ENCODE measurements at places on chromosomes 2 and 18. TPM values are rescaled to one million over a fixed set of nuclear protein-coding genes. Genes with fewer than 3 reads are reported as not detected.

Gene ANO7
- total RNA-seq, result 0.85 TPM

Gene FBXO41
- 0.38 TPM for total RNA-seq

Gene LHCGR
- total RNA-seq, result not detected

Gene CD8B
- total RNA-seq, result not detected

Gene OR6B2
- not detected for total RNA-seq

Gene DSEL
- 55.0 TPM for total RNA-seq

Gene MROH2A
- total RNA-seq, result not detected

Gene GPR45
- total RNA-seq, result not detected

Gene CHRNG
- total RNA-seq, result not detected

Gene TUBB8B
- total RNA-seq, result not detected

Gene INHBB
- total RNA-seq, result 0.85 TPM

Gene EMILIN2
- total RNA-seq, result 11.0 TPM

Gene ALKAL2
- total RNA-seq, result not detected

Gene PARD6G
- 2.8 TPM for total RNA-seq

Gene CCDC74A
- 5.0 TPM for total RNA-seq

Gene EML6
- total RNA-seq, result 0.58 TPM

Gene CTNNA2
- under 0.01 TPM for total RNA-seq

Gene YPEL5
- total RNA-seq, result 54.3 TPM

Gene MAT2A
- total RNA-seq, result 103 TPM

Gene DSG1
- total RNA-seq, result not detected

Gene PELI1
- 16.1 TPM for total RNA-seq

Gene VIL1
- under 0.01 TPM for total RNA-seq

Gene SKA1
- 2.8 TPM for total RNA-seq

Gene APLF
- 3.5 TPM for total RNA-seq

Gene GRB14
- 12.8 TPM for total RNA-seq

Gene ZNF521
- 9.9 TPM for total RNA-seq

Gene CRACDL
- total RNA-seq, result not detected

Gene BMP10
- total RNA-seq, result not detected

Gene STAT4
- total RNA-seq, result 11.6 TPM

Gene IMMT
- 65.8 TPM for total RNA-seq

Gene CREG2
- total RNA-seq, result 1.1 TPM

Gene HNRNPLL
- 37.8 TPM for total RNA-seq

Gene SPEG
- total RNA-seq, result 7.9 TPM
